ENCODE measurements at places on chromosomes 7 and 10.

DNA sequence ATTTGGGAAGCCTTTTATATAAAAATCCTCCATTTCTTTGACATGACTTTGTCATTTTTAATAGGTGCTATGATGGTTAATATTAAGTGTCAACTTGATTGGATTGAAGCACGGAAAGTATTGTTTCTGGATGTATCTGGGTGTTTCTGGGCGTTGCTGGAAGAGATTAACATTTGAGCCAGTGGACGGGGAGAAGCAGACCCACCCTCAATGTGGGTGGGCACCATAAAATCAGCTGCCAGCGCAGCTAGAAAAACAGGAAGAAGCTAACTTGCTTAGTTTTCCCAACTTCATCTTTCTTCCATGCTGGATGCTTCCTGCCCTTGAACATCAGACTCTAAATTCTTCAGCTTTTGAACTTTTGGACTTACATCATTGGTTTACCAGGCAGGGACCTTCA, 1003.0 kb downstream of the SORCS3 start:
- no peak for DNase-seq

DNA sequence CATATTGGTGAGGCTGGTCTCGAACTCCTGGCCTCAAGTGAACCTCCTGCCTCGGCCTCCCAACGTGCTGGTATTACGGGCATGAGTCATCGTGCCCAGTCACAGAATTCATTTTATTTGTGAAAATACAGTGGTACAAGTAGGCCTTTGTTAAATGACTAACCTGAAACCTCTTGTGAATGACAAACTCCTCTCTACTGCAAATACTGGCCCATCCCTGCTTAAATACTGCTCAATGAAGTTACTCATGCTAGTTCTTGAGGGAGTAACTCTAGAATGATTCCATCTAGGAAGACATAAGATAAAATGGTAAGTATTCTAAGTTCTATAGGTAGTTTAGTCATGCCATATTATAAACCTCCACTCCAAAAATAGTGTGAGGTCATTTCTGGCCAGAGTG, 80.7 kb downstream of the UBE2H start:
- peak; percentile 22 for DNase-seq

DNA sequence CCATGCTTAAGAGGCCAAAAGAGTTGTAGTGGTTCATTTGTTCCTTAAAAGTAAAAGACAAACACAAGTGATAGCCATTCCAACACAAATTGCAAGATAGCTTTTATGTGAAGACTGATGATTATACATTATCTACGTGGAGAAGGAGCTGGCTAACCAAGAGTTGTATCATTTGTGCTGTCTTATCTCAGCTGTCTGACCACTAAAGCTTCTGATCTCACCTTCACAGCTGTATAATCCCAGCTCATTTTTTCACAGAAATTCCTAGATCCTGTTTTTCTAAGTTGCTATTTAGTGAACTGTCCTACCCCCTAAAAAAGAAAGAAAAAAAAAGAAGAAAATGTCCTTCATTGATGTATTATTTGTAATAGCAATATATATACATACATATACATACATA, 9.8 kb downstream of the USP6NL start:
- no peak for DNase-seq

GRCh38 chr10:124180044-124180745, 86.8 kb upstream of the CHST15 start:
- DNase-seq = no peak

- DNase-seq = no peak
Observed at GRCh38 chr10:125213541-125214282, 53.3 kb upstream of the CTBP2 start.
